Subcutaneous preadipocyte (primary cell): ENCODE measurements at places on chromosomes 3 and 15. TPM values are rescaled to one million over a fixed set of nuclear protein-coding genes. Genes with fewer than 3 reads are reported as not detected.

HCLS1 gene
- total RNA-seq = 1.8 and 2.9 TPM in 2 replicates

SNTN gene
- not detected in 2 replicates for total RNA-seq

LDHAL6B gene
- total RNA-seq = not detected in 2 replicates

TLR9 gene
- total RNA-seq = not detected in 2 replicates

INKA1 gene
- 6.2 and 6.6 TPM in 2 replicates for total RNA-seq

ALDH1A2 gene
- 2.9 and 4.7 TPM in 2 replicates for total RNA-seq

LTF gene
- not detected in 2 replicates for total RNA-seq

MYO5C gene
- 0.20 and 0.73 TPM in 2 replicates for total RNA-seq
